Right ventricle myocardium inferior (tissue), 1 donor: ENCODE measurements at places on chromosomes 6 and 20. TPM values are rescaled to one million over a fixed set of nuclear protein-coding genes. Genes with fewer than 3 reads are reported as not detected.

DNA sequence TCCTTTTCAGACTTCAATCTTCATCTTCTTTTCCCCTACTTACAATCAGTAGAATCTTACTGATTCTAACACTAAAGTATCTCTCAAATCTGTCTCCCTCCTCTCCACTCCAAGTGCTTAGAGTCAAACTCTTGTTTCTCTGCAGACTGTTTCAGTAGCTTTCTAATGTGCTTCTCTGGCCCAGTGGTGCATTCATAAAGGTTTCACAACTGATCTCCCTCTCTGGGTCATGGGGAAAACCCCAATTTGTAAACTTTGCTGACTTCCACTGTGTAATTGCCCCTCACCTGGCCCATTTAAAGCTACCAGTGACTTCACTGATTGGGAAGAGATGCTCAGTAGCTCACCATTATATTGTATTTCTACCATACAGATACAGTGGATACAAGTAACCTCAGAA is 183.6 kb downstream of the FAXC start:
- no peak for DNase-seq

The NRN1 gene
- 14.0 TPM for total RNA-seq

DNA sequence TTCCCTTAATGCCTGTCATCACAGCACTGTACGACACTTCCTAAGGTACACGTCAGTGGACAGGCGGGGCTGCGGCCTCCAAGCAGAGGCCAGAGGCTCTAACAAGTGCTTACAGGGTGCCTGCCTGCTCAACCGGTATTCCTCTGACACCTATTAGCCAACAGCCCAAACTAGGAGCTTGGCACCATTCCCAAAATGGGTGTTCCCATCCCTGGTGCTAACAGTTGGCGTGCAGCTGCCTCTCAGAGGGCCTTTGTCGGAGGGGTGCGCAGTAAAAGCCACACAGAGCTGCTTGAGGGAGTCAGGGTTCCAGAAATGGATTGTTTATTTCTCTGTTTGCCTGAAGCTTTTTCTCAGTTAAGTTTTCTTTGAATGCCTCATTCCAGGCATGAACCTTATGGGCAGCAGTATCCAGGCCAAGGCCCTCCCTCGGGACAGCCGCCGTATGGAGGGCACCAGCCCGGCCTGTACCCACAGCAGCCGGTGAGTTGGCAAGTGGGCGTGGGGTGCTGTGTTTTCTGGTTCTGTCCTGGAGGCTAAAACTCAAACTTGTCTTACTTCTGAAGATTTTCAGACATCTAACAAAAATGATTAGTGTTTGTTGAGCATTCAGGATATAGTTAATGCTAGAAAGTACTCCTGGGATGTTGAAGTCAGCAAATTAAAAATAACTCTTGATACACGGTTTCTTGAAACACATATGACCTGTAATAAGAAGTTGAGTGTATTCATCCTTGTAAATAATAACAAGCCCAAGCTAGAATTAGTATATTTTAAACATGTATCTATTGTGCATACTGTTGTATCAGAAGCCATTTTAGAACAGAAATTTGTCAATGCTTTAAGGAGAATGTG is 124.7 kb downstream of the TMEM242 start:
- DNase-seq = no peak

The DYNLT2 gene
- total RNA-seq = 0.41 TPM

The LCA5 gene
- total RNA-seq = 2.2 TPM

GRCh38 chr6:46502486-46503119 is 11.4 kb upstream of the RCAN2 start:
- no peak for DNase-seq

- no peak for DNase-seq
Measured at GRCh38 chr6:119137194-119138072, 59.0 kb upstream of the FAM184A start.

GRCh38 chr20:37527638-37528445 is at the start of gene BLCAP:
Gene BLCAP (minus strand): TSS chr20:37527876. CDS start chr20:37519174, 8,702 bp downstream.
- peak; percentile 96 for DNase-seq

- no peak for DNase-seq
Measured at GRCh38 chr6:31204751-31205145, 34.3 kb upstream of the POU5F1 start.

The DUSP15 gene
- 2.9 TPM for total RNA-seq

- DNase-seq = no peak
Measured at GRCh38 chr6:69622924-69623323, 173.9 kb downstream of the LMBRD1 start.

GRCh38 chr20:49288784-49289696 is 11.2 kb upstream of the ZNFX1 start:
- DNase-seq = no peak

The RIPPLY2 gene
- total RNA-seq = not detected

The TNFAIP3 gene
- 6.8 TPM for total RNA-seq

The PAK5 gene
- total RNA-seq = not detected

DNA sequence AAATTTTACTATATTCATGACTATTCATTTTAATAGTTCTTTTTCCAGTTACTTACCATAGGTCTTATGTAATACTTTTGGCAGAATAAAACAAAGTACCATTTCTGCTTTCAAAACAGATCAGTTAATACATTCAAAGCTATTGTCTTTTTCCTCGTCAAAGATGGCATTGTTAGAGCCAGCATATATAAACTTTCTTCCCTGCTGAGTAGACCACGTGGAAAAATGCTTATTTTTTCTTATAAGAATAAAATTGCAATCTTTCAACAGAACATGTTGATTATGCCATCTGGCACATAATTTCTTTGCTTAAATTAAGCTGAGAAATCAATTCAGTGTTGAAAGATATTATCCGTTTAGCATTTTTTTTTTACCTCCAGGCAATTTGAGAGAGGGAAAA is 34.9 kb upstream of the EXOC2 start:
- no peak for DNase-seq

The MCCD1 gene
- not detected for total RNA-seq

DNA sequence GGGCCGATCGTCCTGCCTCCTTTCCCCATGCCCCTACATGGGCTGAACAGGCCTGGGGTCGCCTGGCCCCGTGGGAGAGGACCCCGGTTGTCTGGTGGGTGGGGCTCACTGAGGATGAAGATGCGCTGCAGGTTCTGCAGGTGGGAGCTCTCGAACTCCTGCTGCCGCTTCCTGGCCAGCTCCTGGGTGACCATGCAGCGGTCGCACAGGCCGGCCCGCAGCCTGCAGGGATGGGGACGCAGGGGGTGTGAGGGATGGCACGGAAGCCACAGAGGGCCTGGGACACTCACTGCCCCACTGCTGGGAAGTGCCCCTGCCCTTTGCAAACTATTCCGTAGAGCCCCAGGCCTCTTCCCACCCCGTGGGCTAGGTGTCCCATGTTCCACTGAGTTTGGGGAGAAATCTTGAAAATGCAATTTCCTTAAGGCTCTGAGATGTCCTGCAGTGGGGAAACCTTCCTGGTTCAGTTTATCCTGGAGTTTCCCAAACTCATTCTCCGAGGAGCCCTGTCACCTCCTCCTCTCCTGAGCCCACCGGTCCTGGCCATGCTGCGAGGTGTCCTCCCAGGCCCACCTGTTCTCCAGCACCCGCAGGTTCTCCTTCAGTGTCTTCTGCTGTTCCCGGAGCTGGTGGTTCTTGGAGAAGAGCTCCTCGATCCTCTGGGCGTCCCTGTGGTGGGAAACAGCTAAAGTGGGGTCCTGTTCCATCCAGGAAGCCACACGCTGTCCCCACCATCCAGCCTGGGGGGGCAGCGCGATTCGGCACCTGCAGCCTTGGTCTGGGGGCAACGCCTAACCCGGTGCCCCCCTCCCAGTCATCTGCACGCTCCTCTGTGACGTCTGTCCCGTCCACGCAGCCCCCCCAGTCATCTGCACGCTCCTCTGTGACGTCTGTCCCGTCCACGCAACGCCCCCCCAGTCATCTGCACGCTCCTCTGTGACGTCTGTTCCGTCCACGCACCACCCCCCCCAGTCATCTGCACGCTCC is 9.9 kb upstream of the CABLES2 start:
- no peak for DNase-seq

The DLK2 gene
- total RNA-seq = 1.9 TPM
